Left forelimb (tissue), 1 donor: ENCODE measurements at places on chromosomes 7 and 10.
A peak's percentile ranks its signal among the peaks of the same experiment; 100 is the strongest.

GRCh38 chr7:157483515-157483914 is 146.7 kb downstream of the DNAJB6 start:
- DNase-seq: peak; percentile 53

DNA sequence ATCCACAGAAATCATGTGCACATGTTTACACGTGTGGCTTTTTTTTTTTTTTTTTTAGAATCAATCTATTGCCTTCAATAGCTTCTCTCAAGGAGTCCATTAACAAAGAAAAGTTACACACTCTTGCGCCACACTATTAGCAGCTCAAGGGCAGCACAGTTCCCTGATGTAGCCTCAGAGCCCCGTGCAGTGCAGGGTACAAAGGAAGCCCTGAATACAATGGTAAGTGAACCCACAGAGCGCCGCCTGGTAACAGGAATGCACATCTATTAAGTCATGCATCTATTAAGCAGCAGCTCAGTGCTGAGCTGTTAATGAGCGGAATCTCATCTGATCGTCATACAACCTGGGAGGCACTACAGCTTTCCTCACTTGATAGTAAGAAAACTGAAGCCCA is 113.7 kb upstream of the PDLIM1 start:
- no peak for DNase-seq

GRCh38 chr7:116616555-116617059 is 55.4 kb upstream of the MET start:
- no peak for DNase-seq

DNA sequence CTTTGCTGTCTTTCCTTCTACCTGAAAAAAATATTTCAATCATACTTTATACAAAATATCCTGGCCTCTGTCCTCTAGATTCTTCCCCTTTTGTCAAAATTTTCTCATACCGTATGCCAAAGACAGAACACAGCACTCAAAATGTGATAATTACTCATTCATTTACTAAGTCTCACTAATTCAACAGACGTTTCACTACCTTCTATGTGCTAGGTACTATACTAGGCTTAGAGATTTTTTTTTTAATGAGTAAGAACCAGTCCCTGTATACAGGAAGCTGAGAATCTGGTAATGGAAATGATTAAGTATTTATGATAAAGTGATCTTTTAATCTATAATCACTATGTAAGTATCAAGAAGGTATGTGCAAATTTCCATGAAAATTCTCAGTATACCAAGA is 128.0 kb downstream of the ELAPOR2 start:
- DNase-seq: no peak

DNA sequence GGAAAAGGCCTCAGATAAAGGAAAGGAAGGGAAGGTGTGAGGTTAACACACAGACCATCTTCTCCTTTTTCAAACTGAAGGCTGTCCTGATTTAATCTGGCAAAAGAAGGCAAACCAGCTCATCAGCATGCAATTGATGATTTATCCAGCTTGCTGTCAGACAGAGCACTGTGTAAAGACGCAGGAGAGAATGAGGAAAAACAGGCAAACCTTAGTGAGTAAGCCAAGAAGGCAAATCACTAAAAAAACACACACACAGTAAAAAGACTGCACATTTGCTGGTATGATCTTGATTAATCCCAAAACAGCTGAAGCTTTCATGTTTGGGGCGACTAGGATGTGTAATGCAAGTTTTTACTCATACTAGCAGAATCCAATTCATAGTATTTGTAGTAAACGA is 65.8 kb upstream of the SKAP2 start:
- DNase-seq: no peak

- DNase-seq: no peak
Observed at GRCh38 chr10:60283397-60283796, 106.3 kb downstream of the ANK3 start.

DNA sequence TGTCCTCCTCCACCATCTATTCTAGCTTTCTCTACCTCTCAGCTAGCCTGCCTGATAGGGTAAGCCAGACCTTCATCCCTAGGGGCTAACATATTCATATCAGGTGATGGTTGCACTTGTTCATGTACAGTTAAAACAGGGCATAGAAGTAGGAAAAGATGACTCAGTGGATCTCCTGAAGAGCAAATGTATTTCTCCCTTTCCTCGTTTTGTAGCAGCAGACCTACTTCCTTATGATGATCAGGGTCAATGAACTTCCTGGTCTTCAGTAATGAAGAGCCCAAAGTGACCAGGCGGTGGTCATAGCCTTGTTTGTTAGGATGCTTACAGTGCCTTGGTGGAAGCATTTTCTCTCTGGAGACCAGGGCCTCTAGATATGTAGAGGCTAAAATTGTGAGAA is 6.3 kb downstream of the LIPJ start:
- DNase-seq: no peak

- no peak for DNase-seq
Observed at GRCh38 chr10:62278441-62278910, 9.8 kb upstream of the RTKN2 start.

- DNase-seq: no peak
Observed at GRCh38 chr7:117323305-117323850, 520 bp upstream of the WNT2 start.

GRCh38 chr7:139490130-139490529 is 6.7 kb upstream of the KLRG2 start:
- no peak for DNase-seq

DNA sequence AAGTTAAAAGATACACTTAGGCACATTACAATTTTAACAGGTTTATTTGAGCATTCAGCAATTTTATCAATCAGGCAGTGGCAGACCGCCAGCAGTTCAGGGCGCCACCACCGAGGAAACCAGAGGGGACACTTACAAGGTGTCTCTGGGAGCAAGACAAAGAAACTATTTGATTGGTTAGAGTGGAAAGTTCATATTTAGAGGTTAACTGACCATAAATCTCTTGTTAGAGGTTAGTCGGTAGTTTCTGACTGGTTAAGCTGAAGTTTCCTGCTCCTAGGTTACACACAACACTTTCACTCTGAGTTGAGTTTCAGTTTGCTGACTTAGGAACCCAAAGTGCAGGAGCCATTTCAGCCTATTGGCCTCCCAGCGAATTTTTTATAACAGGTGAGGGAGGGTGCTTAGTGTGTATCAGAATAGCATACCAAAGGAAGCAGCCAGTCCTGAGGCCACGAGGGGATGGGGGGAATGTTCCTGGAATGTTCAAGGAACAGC is 10.8 kb upstream of the PVRIG start:
- DNase-seq: no peak

DNA sequence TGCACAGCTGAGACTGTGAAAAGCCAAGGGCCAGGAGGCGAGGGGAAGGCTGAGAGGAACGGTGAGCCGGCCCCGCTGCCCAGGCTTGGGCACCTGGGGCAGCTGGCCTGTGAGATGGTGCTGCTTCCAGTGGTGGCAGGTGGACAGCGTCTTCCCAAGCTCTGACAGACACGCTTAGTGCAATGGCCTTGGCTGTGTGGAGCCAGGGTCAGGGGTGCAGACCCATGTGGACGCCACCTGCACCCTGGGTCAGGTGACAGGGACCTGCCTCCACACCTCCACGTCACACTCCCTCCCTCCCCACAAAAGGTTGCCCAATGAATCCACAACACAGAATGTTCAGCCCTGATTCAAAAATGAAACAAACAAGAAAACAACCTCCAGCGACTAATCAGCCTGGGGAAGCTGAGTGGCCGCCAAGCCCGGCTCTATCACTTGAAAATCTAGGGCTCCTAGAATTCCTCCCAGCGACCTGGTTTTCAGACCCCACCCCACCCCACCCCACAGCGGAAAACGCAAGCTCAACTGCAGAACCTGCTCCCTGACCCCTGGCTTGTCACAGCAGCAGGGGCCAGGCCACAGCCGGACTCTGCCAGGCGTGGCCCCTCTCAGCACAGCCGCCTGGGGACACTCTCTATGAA is 54.3 kb downstream of the PRKAG2 start:
- no peak for DNase-seq

- DNase-seq: no peak
Observed at GRCh38 chr10:42428534-42428933, 209.8 kb downstream of the ZNF33B start.

- no peak for DNase-seq
Observed at GRCh38 chr10:112507046-112507445, 60.0 kb downstream of the VTI1A start.

DNA sequence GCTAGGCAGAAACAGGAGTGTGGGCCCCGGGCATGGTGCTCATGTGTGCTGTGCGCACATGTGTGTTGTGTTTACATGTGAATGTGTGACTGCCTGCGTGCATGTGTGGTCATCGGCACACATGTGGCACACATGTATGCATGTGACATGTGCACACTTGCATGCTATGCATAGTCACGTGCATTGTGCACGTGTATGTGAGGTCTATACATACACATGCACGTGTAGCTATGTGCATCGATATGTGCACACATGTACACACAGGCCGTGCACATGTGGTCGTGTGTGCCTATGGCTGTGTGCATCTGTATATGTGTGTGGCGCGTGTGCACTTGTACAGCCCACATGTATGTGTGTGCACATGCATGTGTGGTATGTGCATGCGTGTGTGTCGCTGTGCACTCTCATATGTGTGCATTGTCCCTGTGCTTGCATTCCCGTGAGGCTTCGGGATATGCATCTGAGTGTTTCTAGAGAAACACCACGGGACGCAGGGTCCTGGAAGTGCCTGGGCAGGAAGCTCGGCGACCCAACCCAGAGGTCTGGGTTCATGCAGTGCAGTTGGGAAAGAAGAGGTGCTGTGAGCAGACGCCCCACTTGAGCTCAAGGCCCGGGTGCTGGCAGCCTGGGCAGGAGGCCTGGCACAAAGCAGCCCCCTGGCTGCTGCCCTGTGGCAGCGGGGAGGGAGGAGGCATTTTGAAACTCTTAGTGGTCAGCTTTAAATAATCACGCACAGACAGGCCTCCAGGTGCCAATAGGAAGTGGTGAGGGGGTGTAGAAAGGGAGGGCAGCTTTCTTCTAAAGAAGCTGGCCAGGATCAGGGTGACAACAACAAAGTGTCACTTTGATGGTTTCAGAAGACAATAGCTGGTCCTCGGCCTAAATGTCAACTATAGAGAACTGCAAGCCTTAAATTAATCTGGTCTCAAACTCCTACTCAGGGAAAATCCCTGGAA is 410.0 kb upstream of the MGMT start:
- no peak for DNase-seq

- no peak for DNase-seq
Observed at GRCh38 chr7:81064426-81064825, 145.6 kb upstream of the SEMA3C start.

- no peak for DNase-seq
Observed at GRCh38 chr7:155217634-155218033, 80.0 kb upstream of the INSIG1 start.

DNA sequence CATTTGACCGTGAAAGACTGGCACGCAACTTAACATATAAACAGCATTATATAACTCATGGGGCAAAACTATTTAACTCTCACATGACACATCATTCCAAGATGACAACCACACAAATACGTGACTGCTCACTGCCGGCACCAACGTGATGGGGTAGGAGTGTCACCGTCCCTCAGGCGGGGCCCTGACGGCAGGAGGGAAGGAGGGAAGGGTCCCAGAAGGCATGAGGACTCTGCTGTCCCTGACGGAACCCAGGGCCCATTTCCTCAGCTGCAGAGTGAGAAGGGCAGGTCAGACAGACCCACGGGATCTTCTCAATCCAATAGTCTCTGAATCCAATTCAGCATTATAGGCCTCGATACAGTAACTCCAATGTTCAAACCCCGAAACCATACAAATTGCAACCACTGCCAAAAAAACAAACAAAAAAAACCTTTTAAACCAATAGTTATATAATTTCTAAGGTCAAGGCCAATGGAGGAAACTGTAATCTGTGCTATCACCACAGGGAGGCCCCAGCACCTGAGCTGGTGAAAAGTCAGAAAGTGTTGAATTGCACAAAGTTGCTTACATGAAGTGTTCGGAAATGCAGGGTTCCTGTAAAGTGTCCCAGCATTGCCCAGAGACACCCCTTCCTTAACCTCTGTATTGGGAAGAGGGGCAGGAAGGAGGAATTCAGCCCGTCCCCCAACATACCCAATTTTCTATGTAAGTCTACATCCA is 137.4 kb downstream of the TNS3 start:
- no peak for DNase-seq

DNA sequence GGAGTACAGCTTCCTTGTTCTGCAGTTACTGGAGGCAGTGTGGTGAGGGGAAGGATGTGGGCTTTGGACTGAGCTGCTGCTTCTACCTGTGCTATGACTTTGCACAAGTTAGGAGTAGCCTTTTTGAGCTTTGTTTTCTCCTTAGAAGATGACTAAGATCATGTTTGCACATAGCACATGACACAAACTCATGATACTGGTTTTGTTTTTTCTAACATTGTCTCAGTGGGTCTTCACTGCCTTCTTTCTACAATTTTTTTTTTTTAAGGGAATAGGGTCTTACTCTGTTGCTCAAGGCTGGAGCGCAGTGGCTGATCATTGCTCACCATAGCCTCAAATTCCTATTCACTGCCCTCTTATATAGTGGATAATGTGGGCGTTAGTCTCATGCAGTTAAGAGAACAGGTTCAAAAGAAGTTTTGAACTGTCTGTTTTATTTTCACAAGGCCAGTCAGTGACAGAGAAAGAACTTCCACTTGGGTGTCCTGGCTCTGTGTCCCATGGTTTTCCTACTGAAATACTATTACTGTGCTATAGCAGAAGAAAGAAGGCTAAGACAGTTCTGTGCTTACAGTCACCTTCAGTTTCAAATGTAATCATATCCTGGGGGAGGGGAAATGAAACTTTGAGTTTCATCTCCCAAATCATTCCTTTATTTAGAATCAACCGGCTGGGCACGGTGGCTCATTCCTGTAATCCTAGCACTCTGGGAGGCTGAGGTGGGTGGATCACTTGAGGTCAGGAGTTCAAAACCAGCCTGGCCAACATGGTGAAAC is 72.0 kb downstream of the KAT6B start:
- DNase-seq: no peak

GRCh38 chr10:126663328-126663727 is 7.2 kb downstream of the C10orf90 start:
- peak; percentile 75 for DNase-seq

DNA sequence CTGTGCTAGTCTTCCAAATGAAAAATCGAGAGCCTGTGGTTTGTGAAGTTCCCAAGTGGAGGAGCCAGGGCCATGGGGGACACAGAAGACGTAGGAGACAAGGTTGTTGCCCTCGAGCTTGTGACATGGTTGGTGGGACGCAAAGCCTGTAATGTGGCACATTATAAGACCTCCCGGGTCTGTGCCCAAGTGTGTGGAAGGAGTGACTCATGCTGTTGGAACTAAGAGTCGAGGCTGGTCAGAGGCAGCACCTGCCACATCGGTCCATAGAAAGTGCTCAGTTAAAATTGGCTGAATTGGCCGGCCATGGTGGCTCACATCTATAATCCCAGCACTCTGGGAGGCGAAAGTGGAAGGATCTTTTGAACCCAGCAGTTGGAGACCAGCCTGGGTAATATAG is 27.0 kb upstream of the PODXL start:
- DNase-seq: no peak

- DNase-seq: no peak
Observed at GRCh38 chr7:108057951-108058481, 55.1 kb upstream of the LAMB1 start.

GRCh38 chr10:96743988-96744585 is 23.8 kb upstream of the PIK3AP1 start:
- no peak for DNase-seq

DNA sequence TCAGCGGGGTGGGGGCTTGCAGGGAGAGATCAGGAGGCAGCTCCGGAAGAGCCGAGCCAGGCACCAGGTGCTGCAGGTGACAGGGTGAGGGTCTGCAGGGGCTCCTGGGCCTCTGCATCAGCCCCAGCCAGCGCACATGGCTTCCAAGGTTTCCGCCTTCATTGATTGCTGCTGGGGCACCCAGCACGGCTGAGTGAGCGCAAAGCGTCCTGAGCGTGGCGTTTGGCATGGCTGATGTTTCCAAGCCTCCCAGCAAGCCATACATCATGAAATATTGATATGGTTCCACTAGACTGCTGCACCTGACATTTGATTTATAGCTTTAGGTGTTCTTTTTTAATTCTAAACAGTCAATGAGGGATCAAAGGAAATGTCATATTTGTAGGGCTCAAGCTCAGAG is 259.0 kb downstream of the WDR37 start:
- peak; percentile 45 for DNase-seq
